ENCODE measurements at places on chromosomes 12 and 14. TPM values are rescaled to one million over a fixed set of nuclear protein-coding genes. Genes with fewer than 3 reads are reported as not detected.

Gene BIN2
- not detected for total RNA-seq

Gene JDP2
- 47.5 TPM for total RNA-seq

Gene MYF6
- total RNA-seq: not detected

Gene CLEC4D
- total RNA-seq: not detected

Gene COX8C
- total RNA-seq: not detected

Gene KRT79
- 0.07 TPM for total RNA-seq

Gene EXOC5
- total RNA-seq: 78.3 TPM

Gene EML5
- 0.78 TPM for total RNA-seq

Gene ZC2HC1C
- total RNA-seq: 0.68 TPM

Gene PRKD1
- under 0.01 TPM for total RNA-seq

Gene ZFHX2
- 0.43 TPM for total RNA-seq

Gene ACRBP
- total RNA-seq: 0.50 TPM

Gene ASIC1
- 2.1 TPM for total RNA-seq

Gene AMN
- total RNA-seq: 2.0 TPM

Gene LRTM2
- total RNA-seq: not detected

Gene OR4K14
- total RNA-seq: not detected

Gene SERPINA9
- total RNA-seq: not detected

Gene CCDC60
- 1.4 TPM for total RNA-seq
